ENCODE measurements at places on chromosomes 13 and 19. TPM values are rescaled to one million over a fixed set of nuclear protein-coding genes. Genes with fewer than 3 reads are reported as not detected.

The ERICH6B gene
- total RNA-seq: not detected

The LYPD5 gene
- 4.0 TPM for total RNA-seq

The ZNF600 gene
- total RNA-seq: 6.1 TPM

GRCh38 chr13:50645092-50645491, 198.4 kb downstream of the DLEU7 start:
- DNase-seq: peak; percentile 84

DNA sequence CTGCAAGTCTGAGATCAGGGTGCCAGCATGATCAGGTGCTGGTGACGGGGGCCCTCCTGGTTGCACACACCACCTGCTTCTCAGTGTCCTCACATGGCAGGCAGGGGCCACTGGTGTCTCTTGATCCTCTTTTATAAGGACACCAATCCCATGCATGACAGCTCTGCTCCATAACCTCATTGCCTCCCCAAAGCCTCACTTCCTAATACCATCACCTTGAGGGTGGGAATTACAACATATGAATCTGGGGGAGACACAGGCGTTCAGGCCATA, 15.0 kb upstream of the MIER2 start:
- no peak for DNase-seq

DNA sequence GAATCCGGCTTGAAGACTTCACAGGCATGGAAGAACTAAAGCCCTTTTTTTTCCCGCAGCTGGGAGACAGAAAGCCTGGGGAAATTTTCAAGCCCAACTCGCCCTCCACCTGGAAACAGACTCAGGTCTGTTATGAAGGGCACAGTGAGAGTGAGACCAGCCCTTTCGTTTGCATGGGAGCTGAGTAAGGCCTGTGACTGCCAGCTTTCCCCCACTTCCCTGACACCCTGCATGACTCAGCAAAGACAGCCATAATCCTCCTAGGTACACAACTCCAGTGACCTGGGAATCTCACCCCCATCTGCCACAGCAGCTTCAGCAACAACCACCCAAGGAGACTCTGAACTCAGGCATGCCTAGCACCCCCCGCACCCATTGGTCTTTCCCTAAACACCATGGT, 87.6 kb upstream of the ZNF91 start:
- DNase-seq: peak; percentile 31

- DNase-seq: no peak
Measured at GRCh38 chr13:99723878-99724277, 222.6 kb downstream of the TM9SF2 start.

DNA sequence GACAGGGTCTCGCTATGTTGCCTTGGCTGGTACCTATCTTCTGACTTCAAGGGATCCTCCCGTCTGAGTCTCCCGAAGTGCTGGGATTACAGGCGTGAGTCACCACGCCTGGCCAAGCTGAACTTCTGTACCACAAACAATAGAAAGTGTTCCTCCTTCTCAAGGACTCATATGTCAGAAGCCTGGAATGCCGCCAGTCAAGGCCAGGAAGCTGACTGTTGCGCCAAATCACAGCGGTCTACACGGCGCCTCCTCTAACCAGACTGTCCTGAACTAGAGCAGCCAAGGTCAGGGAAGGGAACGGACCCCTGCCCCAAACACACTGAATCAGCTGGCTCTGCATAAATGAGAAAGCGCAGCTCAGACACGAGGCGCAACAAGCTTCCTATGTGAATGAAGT, 14.6 kb downstream of the RAB20 start:
- peak; percentile 71 for DNase-seq

DNA sequence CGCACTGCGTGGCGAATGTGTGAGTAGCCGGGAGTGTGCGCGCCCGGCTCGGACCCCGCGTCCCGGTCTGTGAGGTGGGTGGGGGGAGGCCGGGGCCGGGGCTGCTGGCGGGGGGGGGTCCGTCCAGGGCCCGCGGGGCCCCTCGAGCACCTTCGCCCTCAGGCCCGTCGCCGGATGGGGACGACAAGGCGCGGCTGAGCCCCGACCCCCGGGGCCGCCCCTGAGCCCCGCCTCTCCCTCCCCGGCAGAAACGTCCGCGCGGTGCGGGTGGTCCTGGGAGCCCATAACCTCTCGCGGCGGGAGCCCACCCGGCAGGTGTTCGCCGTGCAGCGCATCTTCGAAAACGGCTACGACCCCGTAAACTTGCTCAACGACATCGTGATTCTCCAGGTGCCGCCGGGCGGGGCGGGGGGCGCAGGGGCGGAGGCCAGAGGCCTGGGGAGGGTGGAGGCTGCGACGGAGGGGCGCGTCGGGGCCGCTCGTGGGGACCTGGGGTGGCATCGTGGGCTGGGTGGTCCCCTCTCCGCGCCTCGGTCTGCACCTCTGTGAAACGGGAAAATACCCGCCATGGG, 997 bp downstream of the ELANE start:
- no peak for DNase-seq

GRCh38 chr13:92734068-92734467, 492.5 kb upstream of the GPC6 start:
- DNase-seq: no peak

GRCh38 chr19:15576526-15577156, 38.4 kb upstream of the CYP4F8 start:
- DNase-seq: no peak

DNA sequence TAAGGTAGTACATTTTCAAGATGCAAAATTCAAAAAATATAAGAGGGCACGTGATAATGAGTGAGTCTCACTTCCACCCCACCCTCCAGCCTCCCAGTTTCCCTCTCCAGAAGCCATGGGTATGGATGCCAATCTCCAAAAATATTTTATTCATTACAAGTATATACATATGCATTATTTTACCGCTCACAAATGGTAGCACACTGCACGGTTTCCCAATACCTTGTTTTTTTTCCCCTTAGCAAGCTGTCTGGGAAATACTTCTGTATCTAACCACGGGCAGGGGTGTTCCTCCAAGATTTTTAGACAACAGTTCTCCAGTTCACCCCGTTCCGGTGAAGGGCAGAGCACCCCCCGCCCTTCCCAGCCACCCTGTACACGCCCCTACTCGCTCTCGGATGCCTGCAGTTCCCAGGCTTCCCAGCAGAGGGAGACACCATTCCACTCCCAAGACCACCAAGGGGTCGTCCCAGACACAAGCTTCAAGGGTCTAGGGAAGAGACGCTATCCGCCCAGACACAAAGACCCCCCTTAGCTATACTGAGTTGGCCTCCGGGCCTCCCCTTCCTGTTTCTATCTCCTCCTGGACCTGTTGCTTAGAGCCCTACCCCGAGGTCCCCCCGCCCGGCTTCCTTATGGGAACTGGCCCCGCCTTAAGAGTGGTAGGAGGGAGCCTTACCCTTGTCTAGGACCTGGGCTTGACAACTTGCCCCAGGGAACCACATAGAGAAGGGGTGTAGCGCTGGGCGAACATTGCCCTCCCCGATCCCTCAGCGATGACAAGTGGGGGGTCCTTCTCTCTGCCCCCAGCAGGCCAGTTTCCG, 1.1 kb upstream of the FXYD3 start:
- DNase-seq: peak; percentile 59

GRCh38 chr13:28282451-28282850, 144.1 kb downstream of the PAN3 start:
- DNase-seq: no peak

Data from foreskin keratinocyte (primary cell).